Dermis blood vessel endothelial cell (primary cell): ENCODE measurements at places on chromosomes 6 and 20. TPM values are rescaled to one million over a fixed set of nuclear protein-coding genes. Genes with fewer than 3 reads are reported as not detected.

Gene SLC35A1
- 26.2 and 31.2 TPM in 2 replicates for total RNA-seq

Gene MAP7
- total RNA-seq: 0.34 and 1.1 TPM in 2 replicates

Gene PNPLA1
- not detected in 2 replicates for total RNA-seq

Gene PPARD
- 9.7 and 18.1 TPM in 2 replicates for total RNA-seq

Gene NOTCH4
- 44.3 and 63.5 TPM in 2 replicates for total RNA-seq

Gene PAK5
- total RNA-seq: under 0.01 TPM in 1 of 2 replicates, not detected in the other

Gene RSPO4
- not detected in 2 replicates for total RNA-seq

Gene TRIM38
- 8.9 and 9.9 TPM in 2 replicates for total RNA-seq

Gene PXDC1
- total RNA-seq: 61.5 and 135 TPM in 2 replicates

Gene GATA5
- total RNA-seq: not detected in 2 replicates

Gene NKAIN4
- not detected in 2 replicates for total RNA-seq

GRCh38 chr20:57087102-57087501 is 179.3 kb downstream of the BMP7 start:
- DNase-seq: no peak

DNA sequence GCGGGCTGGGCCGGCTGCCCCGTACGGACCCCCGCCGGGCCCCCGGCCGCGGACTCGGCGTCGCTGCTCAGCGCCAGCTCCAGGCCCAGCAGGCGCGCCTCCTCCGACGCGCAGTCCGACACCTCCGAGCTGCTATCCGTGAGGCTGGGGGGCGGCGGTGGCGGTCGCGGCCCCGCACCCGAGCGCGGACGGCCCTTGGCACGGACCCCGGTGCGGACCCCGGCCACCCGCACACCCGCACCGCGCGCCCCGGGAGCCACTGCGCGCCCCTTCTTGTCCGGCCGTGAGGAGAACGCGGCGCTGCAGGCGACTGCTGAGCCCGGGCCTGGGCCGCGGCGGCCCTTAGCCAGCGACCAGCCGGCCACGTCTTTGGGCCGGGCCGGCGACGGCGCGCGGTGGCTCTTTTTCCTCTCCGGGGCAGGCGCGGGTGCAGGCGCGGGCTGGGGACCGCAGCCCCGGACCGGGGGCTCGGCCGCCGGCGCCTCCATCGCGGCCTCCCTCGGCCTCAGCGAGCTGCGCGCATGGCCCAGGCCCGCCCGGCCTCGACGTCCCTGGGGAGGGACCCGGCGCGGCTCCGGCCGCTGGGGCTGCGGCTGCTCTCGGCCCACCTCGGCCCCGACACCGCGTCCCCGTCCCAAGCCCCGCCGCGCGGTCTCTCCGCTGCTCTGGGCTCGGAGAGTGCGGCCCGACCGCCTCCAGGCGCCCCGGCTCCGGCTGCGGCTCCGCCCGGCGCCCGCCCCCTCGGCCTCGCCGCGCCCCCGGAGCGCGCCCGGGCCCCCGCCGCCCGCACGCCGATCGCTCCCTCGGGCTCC is 12.9 kb upstream of the TLDC2 start:
- no peak for DNase-seq

GRCh38 chr20:1934721-1935573 is 39.7 kb downstream of the SIRPA start:
- DNase-seq: no peak

GRCh38 chr20:50724851-50725723 is 6.3 kb upstream of the PARD6B start:
- DNase-seq: no peak

- DNase-seq: no peak
Measured at GRCh38 chr20:51446230-51446629, 96.3 kb downstream of the NFATC2 start.

DNA sequence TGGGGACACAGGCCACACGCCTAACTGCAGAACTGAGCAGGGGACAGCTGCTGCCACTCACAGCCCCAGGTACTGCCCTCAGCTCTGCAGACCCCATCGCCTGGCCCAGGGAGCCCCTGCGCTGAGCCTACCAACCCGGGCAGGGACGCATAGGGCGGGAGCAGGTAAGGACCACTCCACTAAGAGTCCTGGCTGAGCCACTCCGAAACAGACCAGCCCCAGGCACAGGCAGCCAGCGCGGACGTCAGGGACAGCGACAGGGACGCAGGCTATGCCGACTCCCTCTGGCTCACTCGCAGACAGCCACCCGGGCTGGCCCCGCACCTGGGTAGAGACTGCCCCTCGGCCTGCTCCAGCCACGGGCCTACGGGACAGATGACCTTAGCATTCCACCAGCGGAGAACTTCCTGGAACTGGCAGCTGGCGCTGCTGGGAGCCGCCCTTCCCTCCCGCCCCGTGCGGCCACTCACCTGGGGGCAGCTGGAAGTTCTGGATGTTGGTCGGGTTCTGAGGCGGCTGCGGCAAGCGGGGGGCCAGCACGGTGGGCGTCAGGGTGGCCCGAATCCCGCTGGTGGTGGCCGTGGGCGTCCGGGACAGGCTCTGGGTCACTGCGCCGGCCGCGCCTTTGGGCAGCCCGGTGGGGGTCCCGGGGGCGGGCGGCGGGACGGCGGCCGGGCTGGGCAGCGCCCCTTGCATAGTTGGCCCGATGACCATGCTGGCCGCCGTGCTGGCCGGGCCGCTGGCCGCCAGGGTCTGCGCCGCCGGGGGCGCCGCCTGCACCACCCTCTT is 1.5 kb downstream of the TAF4 start:
- peak; percentile 45 for DNase-seq

- no peak for DNase-seq
Measured at GRCh38 chr20:2671977-2672376, 8.0 kb upstream of the IDH3B start.

GRCh38 chr6:44665683-44666082 is 278.2 kb downstream of the CDC5L start:
- DNase-seq: no peak

DNA sequence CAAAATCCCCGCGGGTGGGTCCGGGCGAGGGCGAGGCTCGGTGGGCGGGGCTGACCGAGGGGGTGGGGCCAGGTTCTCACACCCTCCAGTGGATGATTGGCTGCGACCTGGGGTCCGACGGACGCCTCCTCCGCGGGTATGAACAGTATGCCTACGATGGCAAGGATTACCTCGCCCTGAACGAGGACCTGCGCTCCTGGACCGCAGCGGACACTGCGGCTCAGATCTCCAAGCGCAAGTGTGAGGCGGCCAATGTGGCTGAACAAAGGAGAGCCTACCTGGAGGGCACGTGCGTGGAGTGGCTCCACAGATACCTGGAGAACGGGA is 809 bp downstream of the HLA-G start:
- no peak for DNase-seq

GRCh38 chr6:137976430-137976829 is 109.4 kb downstream of the TNFAIP3 start:
- DNase-seq: no peak

GRCh38 chr6:31401403-31401802 is 2.0 kb upstream of the MICA start:
- peak; percentile 73 for DNase-seq

GRCh38 chr20:11377761-11378160 is 539.9 kb upstream of the BTBD3 start:
- no peak for DNase-seq

- DNase-seq: no peak
Measured at GRCh38 chr6:166485651-166486535, 100.6 kb downstream of the RAMACL start.

- DNase-seq: no peak
Measured at GRCh38 chr6:121967631-121968030, 431.8 kb upstream of the HSF2 start.

- no peak for DNase-seq
Measured at GRCh38 chr20:15802020-15802419, 771.2 kb downstream of the KIF16B start.

DNA sequence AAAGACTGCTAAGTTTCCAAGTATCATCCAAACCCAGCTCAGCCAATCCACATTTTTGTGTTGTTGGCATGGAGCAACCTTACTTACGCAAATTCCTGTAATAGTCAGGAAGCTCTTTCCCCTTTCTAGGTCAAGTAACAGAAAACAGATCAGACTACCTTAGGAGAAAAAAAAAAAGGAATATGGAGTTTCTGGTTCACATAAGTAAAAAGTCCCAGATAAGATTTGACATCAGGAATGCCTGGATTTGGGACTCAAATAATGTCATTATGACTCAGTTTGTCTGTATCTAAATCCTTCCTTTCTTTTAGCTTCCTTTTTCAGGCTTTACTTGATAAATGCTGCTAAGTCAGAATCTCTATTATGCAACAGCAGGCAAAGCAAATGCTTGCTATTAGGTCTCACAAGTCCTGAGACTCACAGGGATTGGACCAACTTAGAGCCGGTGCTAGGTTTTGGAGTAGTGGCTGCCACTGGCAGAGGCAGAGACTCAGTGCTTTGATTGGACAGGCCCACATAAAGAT is 44.5 kb downstream of the NCOA7 start:
- peak; percentile 85 for DNase-seq

GRCh38 chr20:47454298-47455132 is 47.2 kb upstream of the NCOA3 start:
- no peak for DNase-seq

DNA sequence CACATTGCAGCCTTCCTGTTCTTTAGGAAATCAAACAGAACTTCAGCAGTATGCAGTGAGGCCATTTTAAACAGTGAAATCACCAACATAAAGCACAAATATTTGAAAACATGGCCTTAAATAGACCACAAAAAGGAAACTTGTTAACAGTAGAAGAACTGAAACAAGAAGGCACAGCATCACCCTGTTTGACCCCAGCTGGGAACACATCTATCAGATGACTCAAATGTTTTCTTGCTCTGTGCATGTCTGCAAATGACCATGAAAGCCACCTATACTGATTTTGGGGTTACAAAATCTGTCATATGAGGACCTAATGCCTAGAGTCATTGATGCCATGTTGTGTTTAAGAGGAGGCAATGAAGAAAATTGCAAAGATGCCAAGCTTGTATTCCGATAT is 123.8 kb upstream of the ADGRF1 start:
- DNase-seq: no peak

- DNase-seq: peak; percentile 77
Measured at GRCh38 chr6:108562503-108562993, 1.8 kb downstream of the FOXO3 start.

- peak; percentile 62 for DNase-seq
Measured at GRCh38 chr20:37649017-37649416, 44.8 kb upstream of the CTNNBL1 start.

- DNase-seq: peak; percentile 80
Measured at GRCh38 chr20:45779011-45779915, 12.4 kb downstream of the WFDC3 start.

- DNase-seq: no peak
Measured at GRCh38 chr20:5482791-5483190, 166.0 kb upstream of the PROKR2 start.

DNA sequence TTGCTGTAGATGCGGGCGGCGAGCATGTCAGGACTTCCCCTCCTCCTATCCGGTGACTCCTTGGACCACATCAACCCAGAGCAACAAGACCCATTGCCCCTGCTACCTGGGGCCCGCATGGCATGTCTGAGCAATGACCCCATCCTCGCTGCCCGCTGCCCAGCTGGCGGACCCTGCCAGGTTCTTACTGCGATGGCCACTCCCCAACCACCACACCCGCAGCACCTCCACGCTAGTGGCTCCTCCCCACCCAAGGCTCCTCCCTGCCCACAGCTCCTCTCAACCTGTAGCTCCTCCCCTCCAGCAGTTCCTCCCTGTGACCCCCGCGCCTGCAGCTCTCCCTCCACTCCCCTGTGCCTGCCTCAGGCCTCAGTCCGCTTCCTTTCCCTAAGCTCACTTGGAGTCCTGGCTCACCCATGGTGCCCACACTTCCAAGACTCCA is 17.6 kb upstream of the SERPINB9 start:
- DNase-seq: no peak

DNA sequence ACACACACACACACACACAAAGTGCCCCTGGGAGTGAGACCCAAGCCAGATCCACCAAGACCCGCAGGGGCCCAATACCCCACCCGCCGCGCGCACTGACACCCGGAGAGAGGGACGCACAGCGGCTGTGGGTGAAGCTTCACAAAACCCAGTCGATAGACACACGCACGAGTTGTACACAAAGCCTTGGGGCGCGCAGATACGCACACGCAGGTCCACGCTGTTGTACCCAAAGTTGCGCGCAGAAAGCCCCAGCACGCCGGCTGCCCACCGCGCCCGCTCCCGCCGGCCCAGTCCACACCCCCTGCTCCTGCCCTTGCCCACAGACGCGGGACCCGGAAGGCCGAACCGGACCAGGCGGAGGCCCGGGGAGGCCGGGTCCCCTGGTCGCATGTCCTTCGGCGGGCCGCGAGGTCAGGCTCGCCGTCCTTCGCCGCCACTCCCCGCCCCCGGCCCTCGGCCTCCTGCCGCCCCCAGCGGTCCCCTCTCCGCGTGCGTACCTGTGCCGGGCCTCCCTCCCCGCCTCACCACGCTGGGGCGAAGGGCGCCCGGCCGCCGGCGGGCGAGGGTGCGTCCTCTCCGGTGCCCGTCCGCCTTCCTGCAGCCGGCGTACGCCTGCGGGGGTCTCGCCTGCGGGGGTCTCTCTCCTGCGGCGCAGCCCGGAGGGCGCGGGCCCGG is at the start of gene TMEM74B:
Gene TMEM74B (minus strand): TSS at position 344 of the 678 bp plus-strand sequence. CDS start 1,180 bp downstream, outside the sequence.
- DNase-seq: peak; percentile 16
